ENCODE measurements at places on chromosomes 2 and 18. TPM values are rescaled to one million over a fixed set of nuclear protein-coding genes. Genes with fewer than 3 reads are reported as not detected.

GRCh38 chr18:21803495-21803894 is 62.9 kb downstream of the MIB1 start:
- no peak overlapping the region for H3K27ac ChIP-seq
- peaks cover 8% of the 10 kb centered on the region for H3K36me3 ChIP-seq
- H3K4me3 ChIP-seq = no peak overlapping the region
- peaks cover 3% of the 10 kb centered on the region for H3K27me3 ChIP-seq

Gene LHCGR
- total RNA-seq = not detected

Gene ATOH8
- total RNA-seq = 1.8 TPM

Gene ALPP
- not detected for total RNA-seq

- H3K27ac ChIP-seq = no peak overlapping the region
- no peak overlapping the region for H3K4me3 ChIP-seq
- peaks cover under 1% of the 10 kb centered on the region for H3K27me3 ChIP-seq
- no peaks in the 10 kb centered on the region for H3K4me1 ChIP-seq
- no peak for DNase-seq
Measured at GRCh38 chr2:100359576-100359975, 37.3 kb upstream of the LONRF2 start.
